NCI-H748 treated with DMSO at 0.1 percent for 48 hours (cell line): ENCODE measurements at places on chromosomes 12 and 14.

DNA sequence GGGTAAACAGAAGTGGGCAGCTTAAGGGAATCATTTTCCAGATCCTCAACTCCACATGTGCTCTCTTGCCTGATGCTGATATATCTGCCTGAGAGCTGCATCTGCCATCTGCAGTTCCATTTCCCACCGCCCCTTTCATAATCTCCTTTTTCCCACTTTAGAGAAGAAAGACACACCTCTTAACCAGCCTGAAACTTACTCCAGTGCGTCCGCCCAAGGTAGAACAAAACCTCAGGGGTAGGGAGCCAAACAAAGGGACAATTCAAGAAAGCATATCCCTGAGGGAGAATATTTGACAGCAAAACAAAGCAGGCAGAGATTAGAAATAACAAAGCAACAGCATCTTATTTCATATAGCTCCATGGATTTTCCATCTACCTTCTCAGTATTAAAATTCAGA lies 4.3 kb downstream of the MDM1 start:
- no peak for DNase-seq

DNA sequence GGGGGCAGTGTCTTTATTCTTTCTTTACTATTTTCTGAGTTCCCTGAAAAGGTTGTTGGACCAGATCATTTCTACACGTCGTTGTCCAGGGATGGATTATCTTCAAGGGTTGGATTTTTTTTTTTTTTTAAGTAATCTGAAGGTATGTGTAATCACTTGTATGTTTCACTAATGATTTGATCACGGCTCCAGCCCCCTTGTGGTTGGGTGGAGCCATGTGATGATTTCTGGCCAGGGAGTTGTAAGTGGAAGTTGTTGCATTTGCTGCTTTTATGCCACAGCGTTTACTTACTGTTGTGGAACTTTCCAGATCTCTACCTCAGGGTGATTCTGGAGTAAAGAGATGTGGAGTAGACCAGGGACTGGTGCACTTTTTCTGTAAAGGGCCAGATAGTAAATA lies 390.3 kb downstream of the AACS start:
- no peak for DNase-seq

DNA sequence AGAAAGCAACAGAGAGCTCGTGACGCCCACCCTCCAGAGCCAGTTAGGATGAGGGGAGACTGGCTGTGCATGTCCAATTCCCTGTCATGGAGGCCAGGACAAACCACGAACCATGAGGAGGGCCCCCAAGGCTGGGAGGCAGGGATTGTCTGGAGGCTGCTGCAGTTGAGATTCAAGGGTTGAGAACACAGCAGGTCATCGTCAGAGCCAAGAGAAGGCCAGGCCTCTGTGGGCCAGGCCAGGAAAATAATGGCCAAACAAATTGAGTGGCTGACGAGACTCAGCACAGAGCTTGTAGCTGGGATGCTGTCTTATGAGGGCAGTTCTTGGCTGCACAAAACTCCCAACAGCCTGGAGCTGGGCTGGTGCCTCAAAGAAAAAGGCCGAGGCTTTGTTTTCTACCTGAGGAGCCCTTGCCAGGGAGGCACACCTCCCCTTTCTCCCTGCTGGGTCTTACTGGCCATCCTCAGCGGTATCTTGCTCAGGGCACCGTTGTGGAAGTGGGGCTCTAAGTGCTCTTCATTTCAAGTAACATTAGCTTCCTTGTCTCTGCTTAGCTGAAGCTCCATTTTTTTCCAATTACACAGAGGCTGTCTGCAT lies 665.9 kb downstream of the BCL11B start:
- no peak for DNase-seq

DNA sequence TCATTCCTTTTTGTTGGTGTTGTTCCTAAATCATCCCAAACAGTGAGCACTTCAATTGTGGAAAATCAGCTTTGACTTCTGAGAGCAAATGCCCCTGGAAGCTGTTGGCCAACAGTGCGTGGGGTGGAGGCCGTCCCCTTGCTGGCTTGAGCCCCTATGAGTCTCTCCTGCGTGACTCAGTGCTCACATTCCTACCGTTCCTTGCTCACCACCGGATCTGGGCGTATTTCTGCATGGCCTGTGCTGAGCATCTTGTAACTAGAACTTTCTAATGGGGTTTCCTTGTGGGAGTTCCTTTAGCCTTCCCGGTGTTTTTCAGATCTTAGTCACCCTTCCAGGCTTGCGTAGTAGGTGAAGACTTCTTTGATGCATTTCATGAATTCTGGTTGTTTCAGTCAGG lies 14.7 kb downstream of the SERPINA1 start:
- DNase-seq: no peak

GRCh38 chr12:124147575-124147974 lies 147.3 kb upstream of the RFLNA start:
- DNase-seq: no peak

DNA sequence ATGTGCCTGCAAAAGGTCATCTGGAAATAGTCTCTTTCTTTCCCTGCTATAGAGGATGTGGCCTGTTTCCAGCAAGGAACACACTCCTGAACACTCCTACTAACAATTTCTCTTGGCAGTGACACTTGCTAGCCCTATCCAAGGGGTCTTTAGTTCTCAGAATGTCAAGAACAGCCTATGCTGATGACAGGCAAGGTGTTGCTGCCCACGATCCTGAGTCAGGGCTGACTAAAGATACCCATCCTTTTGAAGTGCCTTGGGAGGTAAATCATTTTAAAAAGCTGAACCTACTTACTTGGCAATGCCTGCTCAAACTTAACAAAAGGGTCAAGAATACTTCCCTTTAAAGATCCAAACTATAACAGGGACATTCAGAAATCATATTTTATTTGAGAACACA lies 1146.4 kb downstream of the VRK1 start:
- DNase-seq: no peak

DNA sequence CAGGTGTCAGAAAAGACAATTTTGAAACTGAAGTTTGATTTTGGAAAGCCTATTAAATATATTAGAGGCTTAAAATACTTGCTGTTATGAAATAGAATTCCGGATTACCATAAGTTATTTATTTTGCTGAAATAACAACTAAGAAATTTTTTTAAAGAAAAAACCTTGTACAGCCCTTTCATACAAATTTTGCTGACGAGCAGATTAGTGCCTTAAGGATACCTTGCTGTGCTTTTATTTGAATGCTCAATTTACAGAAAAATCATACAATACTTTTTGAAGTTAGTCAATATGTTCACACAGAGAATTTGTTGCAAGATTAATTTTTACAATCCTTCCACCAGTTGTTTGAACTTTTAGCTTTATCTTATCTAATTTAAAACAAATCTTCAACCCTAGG lies 29.5 kb upstream of the CLEC2D start:
- no peak for DNase-seq

- no peak for DNase-seq
Measured at GRCh38 chr14:30020687-30021086, 93.0 kb upstream of the PRKD1 start.

DNA sequence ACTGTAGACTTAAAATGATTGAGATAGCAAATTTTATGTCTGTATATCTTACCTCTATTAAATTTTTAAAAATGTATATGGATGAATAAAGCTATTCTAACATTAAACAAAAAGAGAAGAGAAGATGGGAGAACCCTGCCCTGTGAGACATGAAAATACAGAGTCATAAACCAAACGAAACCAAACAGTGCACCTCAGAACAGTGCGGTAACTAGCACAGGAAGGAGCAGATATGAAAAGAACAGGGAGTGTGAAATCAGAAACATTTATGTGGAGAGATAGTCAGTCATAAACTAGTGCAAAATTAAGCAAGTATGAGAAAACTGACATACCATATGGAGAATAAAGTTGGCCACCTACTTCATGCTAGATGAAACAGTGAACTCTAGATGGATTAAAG lies 135.1 kb downstream of the ERC1 start:
- DNase-seq: no peak

DNA sequence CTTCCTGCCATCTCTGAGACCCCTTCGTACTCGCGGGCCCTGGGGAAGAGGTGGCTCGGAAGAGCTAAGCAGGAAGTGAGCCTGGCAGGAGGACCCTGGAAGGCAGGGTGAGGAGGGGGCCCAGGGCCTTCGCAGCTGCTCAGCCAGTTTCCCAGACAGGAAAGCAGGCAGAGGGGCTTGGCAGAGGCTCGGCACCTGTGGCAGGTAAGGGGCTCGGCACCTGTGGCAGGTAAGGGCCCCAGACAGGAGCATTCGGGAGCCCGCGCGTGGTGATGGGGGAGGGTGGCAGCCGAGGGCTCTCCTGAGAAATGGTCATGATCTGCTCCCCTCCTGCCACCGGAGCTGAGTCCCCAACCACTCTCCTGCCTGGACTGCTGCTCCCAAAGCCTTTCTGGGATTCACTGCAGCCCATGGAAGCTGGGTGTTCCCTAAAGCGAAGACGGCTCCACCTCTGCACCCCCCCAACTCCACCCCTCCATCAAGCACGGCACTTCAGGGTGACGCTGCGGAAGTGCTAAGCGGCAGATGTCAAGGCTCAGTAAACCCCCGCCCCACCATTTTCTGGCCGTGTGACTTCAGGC lies 63.2 kb downstream of the PRIMA1 start:
- no peak for DNase-seq

DNA sequence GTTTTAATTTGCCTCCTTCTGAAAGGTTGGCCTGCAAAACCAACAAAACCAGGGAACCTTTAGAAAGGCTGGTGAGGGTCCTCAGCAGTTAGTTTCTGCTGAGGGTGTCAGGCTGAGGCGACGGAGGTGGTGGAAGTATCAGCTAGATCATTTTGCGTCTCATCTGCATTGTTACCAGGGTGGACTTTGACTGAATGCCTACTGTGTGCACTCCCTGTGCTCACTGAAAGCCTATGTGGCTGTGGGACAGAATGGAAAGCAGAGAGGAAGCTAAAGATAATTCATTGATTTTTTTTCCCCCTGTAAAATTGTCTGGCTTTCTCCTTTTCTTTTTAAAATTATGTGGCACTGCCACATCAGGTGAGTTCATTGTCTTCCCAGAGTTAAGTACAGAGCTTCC lies 68.4 kb upstream of the SRSF5 start:
- DNase-seq: no peak

DNA sequence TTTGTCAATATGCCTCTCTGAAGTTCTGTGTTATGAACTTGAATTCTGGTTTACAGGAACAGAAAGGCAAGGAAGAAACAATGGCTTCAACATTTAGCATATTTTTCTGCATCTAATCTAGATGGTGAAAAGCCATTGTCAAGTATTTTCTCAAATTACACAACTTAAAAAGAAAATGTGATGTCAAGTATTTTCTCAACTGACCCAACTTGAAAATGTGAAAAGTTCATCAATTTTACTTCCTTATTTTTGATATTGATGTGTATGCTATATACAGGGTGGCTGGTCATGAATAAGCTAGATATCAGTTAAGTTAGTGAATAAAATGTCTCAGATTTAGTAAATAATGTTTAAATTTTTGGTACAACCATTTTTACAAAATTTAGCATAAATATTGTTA lies 196.7 kb downstream of the ALX1 start:
- DNase-seq: no peak

DNA sequence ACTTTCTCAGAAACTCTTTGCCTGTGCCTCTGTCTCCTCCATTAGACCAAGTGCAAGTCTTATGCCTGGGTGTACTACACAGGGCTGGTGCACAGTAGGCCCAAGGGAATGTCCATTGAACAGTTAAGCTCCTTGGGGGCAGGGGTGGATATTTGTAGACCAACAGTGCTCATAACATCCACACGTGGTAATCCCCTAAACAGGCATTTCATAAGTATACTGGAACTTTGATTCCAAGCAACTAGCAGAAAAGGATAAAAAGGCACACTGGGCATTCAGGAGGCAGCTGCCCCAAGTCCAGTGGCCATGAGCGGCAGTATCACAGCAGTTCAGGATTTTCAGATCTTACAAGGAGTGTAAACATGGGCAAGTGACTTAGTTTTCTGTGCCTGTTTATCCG lies 16.8 kb downstream of the NUAK1 start:
- DNase-seq: no peak

DNA sequence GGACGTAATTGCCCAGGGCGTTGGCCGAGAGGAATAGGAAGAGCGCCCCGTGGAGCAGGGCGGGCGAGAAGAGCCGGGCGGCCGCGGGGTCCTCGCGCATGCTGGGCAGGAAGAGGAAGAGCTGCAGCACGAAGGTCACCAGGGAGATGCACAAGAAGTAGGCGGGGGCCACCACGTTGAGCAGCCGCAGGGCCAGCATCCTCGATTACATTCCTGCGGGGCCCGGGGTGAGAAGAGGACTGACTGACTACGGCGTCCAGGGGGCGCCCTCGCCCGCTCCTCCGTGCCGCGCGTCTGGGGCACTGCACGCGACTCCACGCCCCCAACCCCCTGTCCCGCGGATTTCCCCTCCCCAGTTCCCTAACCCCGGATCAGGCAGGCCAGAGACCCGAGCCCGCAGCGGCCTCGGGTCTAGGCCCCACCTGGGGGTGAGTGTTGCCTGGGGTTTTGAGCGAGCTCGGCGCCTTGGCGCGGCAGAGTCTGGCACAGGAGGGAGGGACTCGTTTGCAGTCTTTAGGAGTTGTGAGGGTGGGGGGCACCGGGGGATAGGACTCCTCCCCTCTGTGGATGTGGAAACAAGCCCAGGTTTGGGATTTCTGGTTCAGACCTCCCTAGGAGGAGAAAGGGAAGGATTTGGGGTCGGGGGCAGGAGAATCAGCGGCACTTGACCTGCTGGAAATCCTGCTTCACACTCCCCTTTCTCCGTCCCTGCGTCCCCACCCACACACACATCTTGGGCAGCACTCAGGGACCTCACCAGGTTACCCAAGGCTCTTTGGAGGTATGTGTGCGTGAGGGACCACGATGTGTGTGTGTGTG lies 1.8 kb downstream of the ZDHHC22 start:
- peak; percentile 37 for DNase-seq
